ENCODE measurements at places on chromosomes 3 and 15.
A peak's percentile ranks its signal among the peaks of the same experiment; 100 is the strongest.

- DNase-seq = no peak
These were observed 378.7 kb upstream of the ATP11B start for GRCh38 chr3:182414586-182414985.

- no peak for DNase-seq
These were observed 1.7 kb upstream of the FAM3D start for GRCh38 chr3:58668247-58668646.

- no peak for DNase-seq
These were observed 20.4 kb downstream of the TTC21A start for GRCh38 chr3:39127908-39128304.

- peak; percentile 27 for DNase-seq
These were observed 43.1 kb upstream of the WDR5B start for GRCh38 chr3:122458992-122459391.

GRCh38 chr3:171531716-171532115, 71.5 kb upstream of the TNIK start:
- no peak for DNase-seq

DNA sequence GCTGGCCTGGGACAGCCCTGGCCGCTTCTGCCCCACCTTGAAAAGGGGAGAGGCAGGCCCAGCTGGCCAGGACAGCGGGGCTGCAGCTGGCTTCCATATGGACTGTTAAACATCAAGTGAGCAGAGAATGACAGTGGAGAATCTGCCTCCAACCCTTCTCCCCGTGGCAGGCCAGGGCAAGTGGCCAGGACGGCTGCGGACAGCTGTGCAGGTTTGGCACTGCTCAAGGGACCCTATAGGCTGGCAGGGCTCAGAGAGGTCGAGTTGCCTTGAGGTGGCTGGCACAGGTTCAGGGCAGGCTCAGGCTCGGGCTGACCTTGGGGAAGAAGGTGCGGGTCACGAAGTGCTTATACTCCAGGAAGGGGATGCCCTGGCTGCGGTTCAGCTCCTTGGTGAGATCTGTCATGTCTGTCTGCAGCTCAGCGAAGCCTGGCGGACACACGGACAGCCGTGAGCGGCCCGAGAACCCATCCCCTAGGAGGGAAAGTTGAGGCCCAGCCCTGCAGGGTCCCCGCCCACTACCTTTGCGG, 24.3 kb downstream of the H1-8 start:
- DNase-seq = no peak

DNA sequence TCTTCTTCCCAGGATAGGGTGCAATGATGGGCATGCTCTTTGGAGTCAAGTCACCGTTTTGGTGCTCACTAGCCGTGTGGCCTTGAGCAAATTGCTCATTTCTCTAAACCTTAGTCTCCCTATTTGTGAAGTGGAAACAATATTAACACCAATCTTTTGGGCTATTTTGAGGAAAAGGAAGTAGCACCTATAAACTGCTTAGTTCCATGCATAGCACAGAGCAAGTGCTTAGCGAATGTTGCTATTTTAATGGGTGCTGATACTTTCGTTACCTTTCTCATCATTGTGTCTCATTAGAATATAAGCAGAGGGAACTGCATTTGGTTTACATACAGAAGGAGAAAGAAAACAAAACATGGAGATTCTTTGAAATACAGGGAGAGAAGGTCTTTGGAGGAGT, 66.1 kb downstream of the BOC start:
- no peak for DNase-seq

GRCh38 chr3:16550676-16551341, 37.3 kb upstream of the RFTN1 start:
- peak; percentile 69 for DNase-seq

GRCh38 chr3:25452192-25452591, 24.1 kb downstream of the RARB start:
- DNase-seq = no peak

Data from AG04450 (cell line).